Psoas muscle (tissue), 8 donors: ENCODE measurements at places on chromosomes 11 and 22. TPM values are rescaled to one million over a fixed set of nuclear protein-coding genes. Genes with fewer than 3 reads are reported as not detected.

Gene SLC16A8
- total RNA-seq, result 0.23 TPM

- DNase-seq, result no peak
These were observed 128.6 kb upstream of the DDI1 start for GRCh38 chr11:103907548-103908455.

- no peak for DNase-seq
These were observed 28.4 kb downstream of the SHANK3 start for GRCh38 chr22:50701076-50701419.

- DNase-seq, result no peak
These were observed 177.1 kb upstream of the RAG2 start for GRCh38 chr11:36775130-36775529.
